ENCODE measurements at places on chromosomes 2 and 18.

DNA sequence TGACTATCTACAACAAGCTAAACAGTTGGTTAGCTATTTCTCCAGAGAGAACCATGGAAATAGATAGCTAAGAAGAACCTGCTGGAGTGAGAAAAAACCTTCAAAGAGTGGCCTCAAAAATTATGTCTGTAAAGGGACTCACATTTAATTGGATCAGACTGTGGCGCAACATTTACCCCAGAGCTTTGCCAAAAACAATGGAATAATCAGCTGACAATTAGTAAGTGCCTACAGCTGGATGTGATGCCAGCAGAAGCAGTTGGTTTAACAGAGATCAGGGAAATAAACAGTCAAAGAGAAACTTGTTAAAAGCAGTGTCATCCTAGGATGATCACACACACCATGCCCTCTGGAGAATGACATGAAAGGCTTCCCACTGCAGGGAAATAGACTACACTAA lies 310.7 kb downstream of the CLIP4 start:
- no peak for DNase-seq

DNA sequence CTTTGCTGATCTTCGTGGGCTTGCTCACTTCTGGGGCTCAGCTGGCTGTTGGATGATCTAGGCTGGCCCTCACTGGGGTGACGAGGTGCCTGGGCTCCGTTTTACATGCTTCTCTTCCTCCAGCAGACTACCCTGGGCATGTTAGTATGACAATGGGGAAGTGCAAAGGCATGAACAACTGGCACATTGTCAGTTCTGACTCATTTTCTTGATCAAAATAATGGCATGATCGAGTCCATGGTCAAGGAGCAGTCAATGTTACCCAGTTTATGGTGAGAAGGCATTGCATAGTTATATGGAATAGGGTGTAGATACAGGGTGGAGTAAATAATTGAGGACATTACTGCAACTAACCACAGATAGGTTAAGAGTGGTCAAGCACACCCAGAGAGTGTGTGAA lies 10.0 kb upstream of the UPP2 start:
- no peak for DNase-seq

DNA sequence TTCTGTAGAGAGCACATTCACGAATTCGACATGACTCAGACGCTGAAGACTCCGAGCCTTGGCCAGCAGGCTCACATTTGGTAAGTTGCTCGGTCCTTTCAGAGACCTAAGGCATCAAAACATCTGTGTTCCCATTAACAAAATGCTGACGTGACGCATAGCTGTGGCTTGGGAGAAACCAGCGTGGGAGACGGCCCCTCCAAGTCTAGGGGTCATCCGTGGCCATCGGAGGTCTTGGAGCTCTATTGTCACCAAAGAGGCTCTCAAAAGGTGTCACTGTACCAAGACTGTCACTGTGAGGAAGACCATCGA lies 14.9 kb downstream of the FBLN7 start:
- no peak for DNase-seq

- DNase-seq: no peak
These were observed 75.4 kb downstream of the CSRNP3 start for GRCh38 chr2:165544897-165545296.

DNA sequence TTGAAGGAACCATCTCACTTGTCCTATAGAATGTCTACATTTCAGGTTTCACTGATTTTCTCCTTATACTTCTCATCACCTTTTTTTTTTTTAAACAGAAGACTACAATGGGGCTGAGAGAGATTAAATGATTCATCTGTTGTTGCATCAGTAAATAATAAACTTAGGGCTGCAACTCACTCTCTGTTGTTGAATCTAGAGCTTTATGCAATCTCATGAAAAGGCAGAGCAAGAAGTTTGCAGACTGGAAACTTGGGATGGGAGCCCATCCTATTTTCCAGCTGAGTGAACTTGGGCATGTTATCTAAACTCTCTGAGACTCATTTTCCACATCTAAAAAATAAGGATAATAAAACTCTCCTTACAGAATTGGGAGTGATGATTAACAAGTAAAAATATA lies 58.4 kb downstream of the PDE1A start:
- no peak for DNase-seq

DNA sequence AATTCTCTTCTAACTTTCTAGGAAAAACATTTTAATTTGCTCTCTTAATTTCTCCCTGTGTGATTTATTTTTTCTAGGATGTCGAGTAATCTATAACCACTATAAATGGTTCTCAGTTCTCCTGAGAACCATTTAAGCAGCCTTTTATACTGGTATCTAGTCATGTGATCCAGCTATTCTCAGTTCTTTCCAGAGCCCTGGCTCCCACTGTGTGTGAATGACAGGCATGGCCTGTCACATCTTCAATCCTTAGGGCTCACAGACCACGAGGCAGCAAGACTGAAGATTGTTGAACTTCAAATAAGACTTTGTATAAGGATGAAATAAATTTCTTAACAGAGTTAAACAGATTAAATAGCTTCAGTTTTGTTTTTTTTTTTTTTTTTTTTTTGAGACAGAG lies 219.4 kb downstream of the HNMT start:
- DNase-seq: no peak
